ENCODE measurements at places on chromosomes 5 and 9.

DNA sequence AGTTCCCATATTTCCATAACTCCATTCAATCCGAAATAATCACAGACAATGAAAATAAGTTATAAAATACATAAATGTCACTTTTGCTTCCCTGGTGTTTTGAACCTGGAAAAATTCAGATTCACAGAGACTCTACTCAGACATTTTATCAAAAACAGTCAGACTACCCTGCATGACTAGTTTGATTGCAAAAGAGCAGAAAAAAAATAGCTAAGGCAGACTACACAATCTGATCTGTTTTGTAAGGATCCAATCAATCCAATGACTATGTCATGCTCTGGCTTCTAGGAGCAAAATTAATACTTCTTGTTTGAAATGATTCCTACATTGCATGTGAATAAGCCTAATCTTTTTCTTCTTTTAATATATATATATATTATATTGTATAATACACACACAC lies 1262.6 kb downstream of the EFNA5 start:
- no peak for DNase-seq

GRCh38 chr5:36423578-36424307 lies 122.0 kb upstream of the RANBP3L start:
- DNase-seq, result no peak

GRCh38 chr5:120499876-120500563 lies 35.9 kb downstream of the PRR16 start:
- no peak for DNase-seq

- DNase-seq, result no peak
Observed at GRCh38 chr9:92108122-92108521, 7.1 kb downstream of the SPTLC1 start.

DNA sequence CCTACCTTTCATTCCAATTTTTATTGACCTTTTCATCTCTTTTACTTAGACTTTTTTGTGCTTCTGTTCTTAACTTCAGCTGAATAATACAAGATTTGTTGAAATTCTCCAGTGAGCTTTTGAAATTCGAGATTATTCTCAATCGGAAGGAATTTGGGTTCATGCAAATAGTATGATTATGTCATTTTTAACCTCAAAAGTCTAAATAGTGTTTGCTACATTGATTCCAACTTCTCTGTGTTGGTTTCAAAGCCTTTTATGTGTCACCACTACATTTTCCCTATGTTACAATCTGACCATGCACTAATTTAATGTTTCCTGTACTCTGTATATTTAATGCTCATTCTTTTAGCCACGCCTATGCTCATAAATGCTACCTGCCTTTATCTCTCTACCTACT lies 44.1 kb downstream of the VPS13A start:
- no peak for DNase-seq

GRCh38 chr5:155136216-155136850 lies 122.8 kb downstream of the KIF4B start:
- DNase-seq, result no peak

DNA sequence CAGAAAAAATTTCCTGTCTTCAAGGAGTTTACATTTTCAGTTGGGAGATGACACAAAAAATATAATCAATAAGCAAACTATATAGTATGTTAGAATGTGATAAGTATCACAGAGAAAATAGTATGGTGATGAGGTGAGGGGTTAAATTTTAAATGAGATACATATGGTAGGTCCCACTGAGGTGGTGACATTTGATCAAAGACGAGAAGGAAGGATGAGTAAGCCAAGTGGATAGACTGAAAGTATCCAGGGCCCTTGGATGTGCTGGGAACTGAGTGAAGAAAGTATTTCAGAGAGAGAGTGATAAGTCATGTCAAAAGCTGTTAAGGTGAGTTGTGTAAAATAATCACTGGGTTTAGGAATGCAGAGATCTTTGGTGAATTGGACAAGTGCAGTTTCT lies 3.5 kb downstream of the CCDC192 start:
- DNase-seq, result no peak

DNA sequence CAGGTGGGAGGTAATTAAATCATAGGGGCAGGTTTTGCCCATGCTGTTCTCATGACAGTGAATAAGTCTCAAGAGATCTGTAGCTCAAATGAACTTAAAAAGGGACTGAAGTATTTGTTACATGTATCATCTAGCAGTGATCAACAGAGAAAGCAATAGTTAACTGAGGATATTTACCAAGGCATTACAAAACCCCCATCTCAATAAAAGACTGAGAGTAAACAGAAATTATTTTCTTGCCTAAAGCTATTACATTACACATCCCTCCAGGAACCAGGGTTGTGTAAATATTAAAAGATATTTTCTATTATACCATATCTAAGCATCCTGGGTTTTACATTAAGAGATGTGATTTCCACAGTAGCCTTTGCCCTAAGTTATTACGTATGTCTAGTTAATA lies 169.9 kb downstream of the CTNND2 start:
- no peak for DNase-seq

DNA sequence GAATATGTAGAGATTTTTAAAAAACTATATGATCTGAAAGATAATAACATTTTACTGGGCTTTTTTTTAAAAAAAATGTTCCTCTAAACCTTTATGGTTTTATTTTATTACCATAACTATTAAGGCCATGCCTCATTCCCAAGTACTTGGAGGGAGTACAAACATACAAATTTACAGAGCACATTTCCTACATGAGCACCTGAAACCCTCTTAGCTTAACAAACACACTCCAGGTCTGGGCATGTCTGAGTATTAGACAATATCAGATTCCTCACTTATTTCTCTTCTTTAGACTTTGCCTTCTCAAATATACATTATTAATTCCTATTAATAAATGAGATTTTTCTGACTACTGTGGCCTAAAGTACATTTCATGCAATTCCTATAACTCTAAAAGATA lies 319.2 kb downstream of the SLCO4C1 start:
- DNase-seq, result no peak

DNA sequence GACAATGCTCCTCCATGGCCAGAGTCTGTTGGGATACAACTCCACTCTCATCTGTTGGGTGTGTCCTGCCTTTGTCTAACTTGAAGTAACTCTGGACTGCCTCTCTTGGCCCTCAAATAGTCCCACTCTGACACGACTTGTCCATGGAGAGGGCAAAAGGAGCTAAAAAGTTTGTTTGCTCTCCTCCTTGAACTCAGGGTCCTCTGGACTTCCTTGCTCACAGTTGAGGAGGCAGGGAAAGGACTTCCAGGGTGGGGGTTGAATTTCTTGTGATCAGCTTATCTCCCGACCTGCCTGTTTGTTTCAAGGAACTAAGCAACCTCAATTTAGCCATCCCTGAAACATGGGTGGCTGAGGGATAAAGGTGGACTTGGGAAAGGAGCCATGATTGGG lies 11.7 kb downstream of the DNAJB5 start:
- no peak for DNase-seq

- DNase-seq, result no peak
Observed at GRCh38 chr5:3943859-3944258, 348.2 kb downstream of the IRX1 start.

GRCh38 chr5:176621661-176622079 lies 8.7 kb downstream of the SNCB start:
- DNase-seq, result no peak

DNA sequence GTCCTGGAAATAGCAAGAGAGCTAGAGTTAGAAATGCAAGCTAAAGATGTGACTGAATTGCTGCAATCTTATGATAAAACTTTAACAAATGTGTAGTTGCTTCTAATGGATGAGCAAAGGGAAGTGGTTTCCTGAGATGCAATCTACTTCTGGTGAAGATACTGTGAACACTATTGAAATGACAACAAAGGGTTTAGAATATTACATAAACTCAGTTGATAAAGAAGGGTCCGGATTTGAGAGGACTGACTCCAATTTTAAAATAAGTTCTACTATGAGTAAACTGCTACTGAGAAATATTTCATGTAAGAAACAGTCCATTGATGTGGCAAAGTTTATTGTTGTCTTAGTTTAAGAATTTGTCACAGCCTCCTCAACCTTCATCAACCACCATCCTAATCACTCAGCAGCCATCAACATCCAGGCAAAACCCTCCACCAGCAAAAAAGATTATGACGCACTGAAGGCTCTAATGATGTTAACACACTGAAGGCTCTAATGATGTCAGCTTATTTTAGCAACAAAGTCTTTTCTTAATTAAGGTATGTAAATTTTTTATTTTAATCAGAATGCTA lies 376.2 kb downstream of the CDH10 start:
- DNase-seq, result no peak
